ENCODE measurements at places on chromosomes 2 and 18.

DNA sequence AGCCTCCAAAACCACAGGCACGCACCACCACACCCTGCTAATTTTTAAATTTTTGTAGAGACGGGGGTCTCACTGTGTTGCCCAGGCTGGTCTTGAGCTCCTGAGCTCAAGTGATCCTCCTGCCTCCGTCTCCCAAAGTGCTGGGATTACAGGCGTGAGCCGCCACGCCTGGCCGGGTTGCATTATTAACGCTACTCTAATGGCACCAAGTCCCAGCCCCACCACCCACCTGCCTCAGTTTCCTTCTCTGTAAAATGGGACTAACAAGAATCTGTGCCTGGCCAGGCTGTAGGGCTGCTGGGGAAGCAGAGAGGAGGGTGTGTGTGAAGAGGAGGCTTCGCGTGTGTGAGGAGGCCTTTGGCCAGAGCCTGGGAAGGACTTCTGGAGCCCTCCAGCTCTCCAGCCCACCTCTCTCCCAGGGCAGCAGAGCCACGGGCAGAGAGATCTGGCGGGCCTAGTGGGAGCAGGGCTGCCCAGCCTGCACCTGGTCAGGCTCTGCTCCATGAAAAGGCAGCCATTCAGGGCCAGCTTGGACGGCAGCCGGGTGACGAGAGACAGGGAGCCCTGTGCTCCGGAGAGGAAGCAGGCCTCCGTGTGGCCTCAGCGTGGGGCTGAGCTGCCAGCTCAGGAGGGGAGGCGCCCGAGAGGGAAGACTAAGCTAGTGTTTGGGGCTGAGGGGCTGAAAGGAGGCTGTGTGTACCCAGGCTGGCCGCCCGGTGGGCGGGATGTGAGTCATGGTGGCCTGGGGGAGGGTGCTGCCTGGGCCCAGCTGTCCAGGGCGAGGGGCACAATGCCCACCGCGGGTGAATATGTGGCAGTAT, 7.4 kb upstream of the B3GNT7 start:
- peak; percentile 61 for DNase-seq

- no peak for DNase-seq
Measured at GRCh38 chr2:19120181-19120580, 238.2 kb downstream of the OSR1 start.

DNA sequence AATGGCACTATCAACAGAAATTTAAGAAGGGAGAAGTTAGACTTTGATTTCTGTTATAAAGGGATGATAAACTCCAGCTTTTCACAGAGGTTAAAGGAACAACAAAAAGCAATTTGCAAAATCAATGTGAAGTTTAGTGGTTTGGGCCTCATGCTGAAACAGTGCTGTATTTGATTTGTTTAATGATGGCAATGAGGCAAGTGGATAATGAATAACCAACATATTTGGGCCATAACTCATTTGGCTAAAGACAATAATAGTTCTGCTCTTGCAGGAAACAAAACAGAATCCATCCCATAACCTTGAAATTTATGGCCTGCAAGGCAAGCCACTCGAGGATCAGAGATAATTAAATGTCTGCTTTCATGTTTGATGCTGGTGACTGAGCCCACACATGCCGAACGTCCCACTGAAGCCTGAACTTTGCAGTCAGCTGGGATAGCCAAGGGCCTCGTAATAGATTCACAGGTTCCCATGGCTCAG, 56.5 kb downstream of the TPGS2 start:
- peak; percentile 20 for DNase-seq

- no peak for DNase-seq
Measured at GRCh38 chr2:156471762-156472161, 35.6 kb downstream of the GPD2 start.

DNA sequence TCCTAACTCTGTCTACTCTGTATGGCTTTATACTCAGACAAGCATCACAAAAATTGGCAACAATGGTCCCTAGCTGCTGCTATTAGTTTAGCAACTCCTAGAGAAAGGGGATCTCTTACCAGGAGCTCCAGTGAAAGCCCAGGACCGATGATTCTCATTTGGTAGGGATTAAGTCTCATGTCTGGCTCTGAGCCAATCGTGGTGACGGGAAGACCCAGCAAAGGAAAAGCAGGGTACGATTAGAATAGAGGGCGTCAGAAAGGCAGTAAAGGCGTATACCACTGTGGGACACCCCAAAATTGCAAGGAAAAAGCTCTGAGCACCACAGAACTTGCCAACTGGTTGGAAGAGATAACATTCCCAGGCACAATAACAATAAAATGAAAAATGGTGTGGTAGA, 129.5 kb downstream of the MTCL1 start:
- no peak for DNase-seq

DNA sequence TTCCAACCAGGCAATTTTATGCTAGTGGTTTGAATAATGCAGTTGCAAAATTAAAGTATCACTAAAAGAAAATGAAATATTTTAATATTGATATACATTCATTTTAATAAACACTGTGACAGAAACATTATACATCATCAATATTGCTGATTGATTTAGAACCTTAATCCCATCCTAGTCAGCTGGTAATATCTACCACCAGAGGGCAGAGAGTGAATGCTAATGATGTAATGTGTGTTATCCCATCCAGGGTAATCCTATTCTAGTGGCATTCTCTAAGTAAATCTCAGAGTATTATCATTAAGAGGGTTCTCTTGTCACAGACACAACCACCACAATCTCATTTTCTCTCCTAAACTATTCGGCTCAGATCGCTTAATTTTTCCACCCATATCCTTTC, 477.4 kb downstream of the CPS1 start:
- peak; percentile 39 for DNase-seq

- DNase-seq = peak; percentile 85
Measured at GRCh38 chr18:3450012-3450798, at the start of gene TGIF1. Gene TGIF1, plus strand, starts transcription at chr18:3450172. Its CDS starts 318 bp downstream, at chr18:3450490.

- no peak for DNase-seq
Measured at GRCh38 chr18:60157810-60158209, 214.8 kb downstream of the MC4R start.

DNA sequence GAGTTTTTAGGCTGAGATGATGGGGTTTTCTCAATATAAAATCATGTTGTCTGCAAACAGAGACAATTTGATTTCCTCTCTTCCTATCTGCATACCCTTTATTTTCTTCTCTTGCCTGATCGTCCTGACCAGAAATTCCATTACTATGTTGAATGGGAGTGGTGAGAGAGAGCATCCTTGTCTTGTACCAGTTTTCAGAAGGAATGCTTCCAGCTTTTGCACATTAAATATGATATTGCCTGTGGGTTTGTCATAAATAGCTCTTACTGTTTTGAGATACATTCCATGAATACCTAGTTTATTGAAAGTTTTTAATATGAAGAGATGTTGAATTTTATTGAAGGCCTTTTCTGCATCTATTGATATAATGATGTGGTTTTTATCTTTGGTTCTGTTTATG, 181.8 kb downstream of the GBX2 start:
- no peak for DNase-seq

DNA sequence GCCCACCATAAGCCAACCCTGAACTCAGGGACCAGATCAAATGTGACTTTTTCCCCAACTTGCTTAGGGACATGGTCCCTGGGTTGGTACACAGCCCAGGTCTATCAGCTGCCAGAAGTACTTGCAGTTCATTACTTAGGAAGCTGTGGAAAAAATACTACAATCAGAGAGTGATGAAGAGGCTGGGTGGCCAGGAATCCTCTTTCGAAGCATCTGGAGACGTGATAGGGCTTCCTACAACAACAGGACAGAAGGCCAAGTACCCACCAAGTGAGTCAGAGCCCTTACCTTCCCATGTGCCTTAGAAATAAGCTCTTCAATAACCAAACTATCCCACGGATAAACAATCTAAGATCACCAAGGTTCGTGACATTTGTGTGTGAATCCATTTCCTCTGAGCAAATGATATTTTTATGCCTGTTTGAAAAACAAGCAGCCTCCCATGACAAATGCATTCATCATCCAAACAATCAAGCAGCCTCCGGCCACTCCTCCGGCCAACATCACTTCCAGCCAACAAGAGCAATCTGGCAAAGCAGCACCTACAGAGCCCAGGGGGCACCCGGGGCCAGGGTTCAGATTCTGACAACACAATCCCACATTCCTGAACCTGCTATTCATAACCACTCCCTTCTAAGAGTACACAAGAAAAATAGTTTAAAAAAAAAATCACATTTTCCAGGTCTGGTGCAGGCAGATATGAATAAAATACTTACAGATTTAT, 26.4 kb downstream of the TBC1D8 start:
- peak; percentile 96 for DNase-seq

- DNase-seq = no peak
Measured at GRCh38 chr2:54353216-54353615, 97.2 kb upstream of the TSPYL6 start.

DNA sequence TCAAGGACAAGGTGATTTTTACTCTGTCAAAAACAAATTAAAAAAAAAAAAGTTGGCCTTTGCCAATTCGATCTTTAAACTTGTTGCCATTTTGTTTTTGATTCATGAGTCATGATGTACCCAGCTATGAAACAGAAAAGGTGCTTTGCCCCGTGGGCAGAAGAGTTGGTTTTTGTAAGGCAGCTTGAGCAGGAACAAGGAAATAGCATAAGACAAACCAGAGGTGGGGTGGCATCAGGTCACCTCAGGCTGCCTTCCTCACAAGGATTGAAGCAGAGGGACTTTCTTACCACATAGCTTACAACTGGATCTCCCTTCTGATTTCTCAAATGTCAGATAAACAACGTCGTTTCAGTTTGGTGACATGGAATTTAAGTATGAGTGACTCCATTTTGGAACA, 123.8 kb downstream of the ARL4C start:
- DNase-seq = no peak

- DNase-seq = peak; percentile 78
Measured at GRCh38 chr18:8754995-8755960, 49.9 kb downstream of the MTCL1 start.
